Stimulated activated CD4-positive, alpha-beta T cell treated with anti-CD3 and anti-CD28 coated beads, Interleukin-1b, Interleukin-23, amount 100 ng/mL, for 1 hour (primary cell): ENCODE measurements at places on chromosomes 13 and 19.

DNA sequence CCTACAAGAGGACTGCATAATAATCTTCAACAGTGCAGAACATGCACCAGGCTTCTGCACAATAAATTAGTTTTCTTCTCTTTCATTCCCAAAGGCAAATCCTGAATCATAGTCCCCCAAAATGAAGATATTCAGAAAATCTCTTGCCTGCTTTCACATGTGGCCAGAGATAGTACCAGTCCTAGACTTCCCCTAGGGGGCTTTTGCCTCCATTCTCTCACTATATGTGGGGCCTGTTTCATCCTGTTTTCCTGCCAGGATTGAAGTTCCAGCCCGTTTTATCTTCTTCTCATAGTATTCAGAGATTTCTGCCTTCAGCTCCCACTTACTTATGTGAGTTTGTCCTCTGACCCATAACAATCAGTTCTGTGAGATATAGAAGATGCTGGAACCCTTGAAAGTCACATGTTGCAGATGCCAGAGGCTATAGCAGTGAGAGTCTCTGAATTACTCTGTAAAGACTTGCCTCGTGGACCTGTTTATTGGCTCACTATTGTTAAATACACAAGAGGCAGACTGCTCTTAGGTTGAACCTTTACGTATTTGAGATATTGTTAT, 421.9 kb upstream of the PCDH9 start:
- DNase-seq: no peak

DNA sequence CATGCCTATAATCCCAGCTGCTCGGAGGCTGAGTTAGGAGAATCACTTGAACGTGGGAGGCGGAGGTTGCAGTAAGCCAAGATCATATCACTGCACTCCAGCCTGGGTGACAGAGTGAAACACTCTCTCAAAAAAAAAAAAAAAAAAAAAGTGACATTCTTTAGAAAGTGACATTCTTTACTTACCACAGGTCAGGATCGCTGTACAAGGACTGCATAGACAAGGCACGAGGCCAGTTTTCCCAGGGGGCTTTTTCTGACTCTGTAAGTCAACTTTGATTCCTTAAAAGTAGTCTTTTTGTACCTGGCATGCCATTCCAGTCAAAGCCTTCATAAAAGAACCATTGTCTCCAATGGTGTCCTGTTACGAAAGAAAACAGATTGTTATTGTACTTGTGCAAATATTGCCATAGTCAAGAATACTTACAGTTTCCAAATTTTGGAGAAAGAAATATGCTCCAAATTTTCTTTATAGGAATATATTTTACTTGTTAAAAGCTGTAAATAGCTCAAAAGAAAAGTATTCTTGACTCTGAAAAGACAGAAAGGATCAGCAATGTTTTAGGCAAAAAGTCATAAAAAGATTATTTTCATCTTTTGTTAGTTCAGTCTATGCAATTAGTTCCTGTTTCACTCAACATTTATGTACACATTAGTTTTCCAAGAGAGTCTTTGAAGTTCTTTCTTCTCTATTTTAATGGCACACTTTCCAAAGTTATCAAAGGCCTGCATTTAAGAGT, 39.3 kb downstream of the CEACAM1 start:
- no peak for DNase-seq

DNA sequence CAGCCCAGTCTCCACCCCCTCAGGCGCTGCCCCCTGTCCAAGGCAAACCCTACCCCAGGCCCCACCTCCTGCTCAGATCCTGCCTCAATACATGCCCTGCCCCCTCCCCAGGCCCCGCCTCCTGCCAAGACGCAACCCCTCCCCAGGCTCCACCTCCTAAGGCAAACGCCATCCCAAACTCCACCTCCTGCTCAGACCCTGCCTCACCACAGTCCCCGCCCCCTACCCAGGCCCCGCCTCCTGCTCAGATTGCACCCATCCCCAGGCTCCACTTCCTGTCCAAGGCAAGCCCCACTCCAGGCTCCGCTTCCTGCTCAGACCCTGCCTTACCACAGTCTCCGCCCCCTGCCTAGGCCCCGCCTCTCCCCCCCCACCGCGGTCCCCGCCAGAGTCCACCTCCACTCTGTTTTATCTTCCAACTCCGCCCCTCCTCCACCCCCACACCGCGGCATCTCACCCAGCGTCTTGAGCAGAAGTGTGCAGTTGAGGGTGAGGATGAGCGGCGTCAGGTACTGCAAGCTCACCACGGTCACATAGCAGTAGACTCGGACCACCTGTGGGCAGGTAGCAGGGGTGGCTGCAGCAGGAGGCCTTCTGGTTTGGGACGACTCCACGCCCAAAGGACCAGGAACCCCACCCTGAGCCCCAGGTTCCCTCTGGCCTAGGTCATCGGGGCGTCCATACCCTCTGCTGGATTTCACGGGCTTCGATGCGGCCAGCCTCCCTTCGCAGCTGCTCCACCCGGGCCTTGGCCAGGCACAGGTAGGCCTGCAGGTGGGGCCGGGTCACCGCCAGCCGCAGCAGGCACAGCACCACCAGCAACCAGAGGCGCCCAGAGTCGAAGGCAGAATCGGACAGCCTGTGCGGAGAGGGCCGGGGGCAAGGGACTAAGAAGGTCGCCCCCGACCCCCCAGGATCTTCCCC, 17.7 kb downstream of the TMEM161A start:
- no peak for DNase-seq

- no peak for DNase-seq
These were observed 12.4 kb upstream of the USE1 start for GRCh38 chr19:17202713-17203112.

DNA sequence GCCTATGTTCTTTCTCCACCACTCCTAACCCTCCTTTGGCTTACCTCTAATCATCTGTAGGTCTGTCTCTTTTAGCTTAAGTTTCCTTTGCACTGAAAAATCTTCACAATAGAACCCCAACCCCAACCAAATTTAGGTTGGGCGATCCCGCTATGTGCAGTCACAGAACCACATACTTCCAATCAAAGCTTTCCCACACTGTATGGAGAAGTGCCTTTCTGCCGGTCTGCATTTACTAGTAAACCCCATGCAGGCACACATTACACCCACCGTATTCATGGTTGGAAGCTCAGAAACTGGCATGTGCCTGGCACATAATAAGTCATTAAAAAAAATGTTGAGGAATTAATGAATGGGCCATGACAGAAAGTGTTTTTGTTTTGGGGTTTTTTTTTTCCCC, 158.4 kb downstream of the KLF12 start:
- no peak for DNase-seq

- DNase-seq: no peak
These were observed 3.4 kb downstream of the EBI3 start for GRCh38 chr19:4232614-4233281.

DNA sequence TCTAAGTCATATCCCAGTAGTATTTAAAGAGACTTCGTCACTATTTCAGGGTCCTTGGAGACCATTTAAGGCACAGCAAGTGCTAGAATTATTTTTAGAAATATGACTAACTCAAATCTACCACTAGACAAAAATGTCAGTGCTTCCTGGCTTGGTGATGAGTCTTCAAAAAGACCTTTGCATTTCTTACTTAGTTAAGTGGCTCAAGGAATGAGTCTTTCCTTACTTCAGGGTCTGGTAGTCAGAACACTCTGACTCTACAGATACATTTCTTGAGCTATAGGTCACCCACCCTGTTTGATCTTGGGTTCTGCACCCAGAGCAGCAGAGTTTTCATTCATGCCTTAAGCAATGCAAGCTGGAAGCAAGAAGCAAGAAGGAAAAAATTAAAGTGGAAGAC, 191.0 kb upstream of the HTR2A start:
- no peak for DNase-seq

GRCh38 chr13:106008540-106008939, 526.9 kb downstream of the EFNB2 start:
- no peak for DNase-seq

DNA sequence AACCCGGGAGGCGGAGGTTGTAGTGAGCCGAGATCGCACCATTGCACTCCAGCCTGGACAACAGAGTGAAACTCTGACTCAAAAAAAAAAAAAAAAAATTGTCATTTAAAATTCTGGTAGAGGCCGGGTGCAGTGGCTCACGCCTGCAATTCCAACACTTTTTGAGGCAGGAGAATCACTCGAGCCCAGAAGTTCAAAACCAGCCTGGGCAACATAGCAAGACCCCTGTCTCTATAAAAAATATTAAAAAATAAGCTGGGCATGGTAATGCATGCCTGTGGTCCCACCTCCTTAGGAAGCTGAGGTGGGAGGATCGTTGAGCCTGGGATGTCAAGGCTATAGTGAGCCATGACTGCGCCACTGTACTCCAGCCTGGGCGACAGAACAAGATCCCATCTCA, 6.2 kb downstream of the NUCB1 start:
- no peak for DNase-seq

GRCh38 chr19:27657271-27658051, 1555.5 kb downstream of the UQCRFS1 start:
- DNase-seq: no peak

DNA sequence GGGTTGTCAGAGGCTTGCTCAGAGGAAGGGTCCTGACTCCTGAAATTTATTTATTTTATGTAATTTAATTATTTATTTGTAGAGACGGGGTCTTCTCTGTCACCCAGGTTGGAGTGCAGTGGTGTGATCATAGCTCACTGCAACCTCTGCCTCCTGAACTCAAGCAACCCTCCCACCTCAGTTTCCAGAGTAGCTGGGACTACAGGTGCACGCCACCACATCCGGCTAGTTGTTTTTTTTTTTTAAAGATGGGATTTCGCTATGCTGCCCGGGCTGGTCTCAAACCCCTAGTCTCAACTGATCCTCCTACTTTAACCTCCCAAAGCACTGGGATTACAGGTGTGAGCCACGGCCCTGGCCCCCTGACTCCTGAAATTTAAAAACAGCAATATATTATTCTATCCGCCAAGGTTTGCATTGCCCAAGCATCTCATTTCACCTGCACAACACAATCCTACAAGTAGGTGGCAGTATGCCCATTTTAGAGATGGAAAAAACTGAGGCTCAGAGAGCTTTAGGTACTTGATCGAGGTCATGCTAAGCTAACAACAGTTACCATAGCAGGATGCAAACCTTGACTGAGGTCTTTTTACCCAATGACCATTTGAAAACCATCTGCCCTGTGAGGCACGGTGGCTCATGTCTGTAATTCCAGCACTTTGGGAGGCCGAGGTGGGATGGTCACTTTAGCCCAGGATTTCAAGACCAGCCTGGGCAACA, 18.1 kb downstream of the ARHGEF18 start:
- no peak for DNase-seq

- DNase-seq: no peak
These were observed 3.9 kb upstream of the PRX start for GRCh38 chr19:40416918-40417642.

- DNase-seq: no peak
These were observed 949.6 kb upstream of the SLC10A2 start for GRCh38 chr13:104015646-104016396.

DNA sequence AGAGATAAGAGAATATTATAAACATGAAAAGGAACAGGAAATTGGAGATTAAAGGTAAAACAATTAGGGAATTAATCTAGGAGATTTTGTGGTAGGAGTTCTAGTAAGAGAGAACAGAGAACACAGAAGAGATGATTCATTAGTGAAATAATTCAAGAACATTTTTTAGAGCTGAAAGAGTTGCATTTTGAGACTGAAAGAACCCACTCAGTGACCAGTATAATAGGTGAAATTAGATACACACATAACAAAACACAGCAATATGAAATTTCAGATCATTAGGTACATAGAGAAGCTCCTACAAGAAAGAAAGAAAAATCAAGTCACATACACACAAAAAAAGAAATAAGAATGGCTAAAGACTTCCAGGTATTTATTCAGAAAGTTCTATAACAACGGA, 144.0 kb downstream of the CYSLTR2 start:
- no peak for DNase-seq

DNA sequence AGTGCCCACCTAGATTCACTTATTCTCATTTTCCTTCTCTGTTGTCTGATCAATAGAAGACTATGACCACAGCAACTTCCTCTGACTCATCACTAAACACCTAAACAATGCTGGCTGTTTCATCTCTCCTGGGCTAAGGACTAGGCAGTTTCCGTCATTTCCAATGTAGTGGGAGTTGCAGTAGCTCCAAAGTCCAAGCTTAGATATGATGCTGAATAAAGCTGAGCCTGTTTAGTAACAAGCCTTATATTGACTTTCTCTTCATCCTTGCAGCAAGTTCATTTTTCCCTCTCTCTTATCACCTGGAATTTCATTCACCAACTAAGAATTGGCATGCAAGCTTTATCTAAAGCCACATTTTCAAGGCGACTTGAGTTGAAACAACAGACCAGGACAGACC, 53.5 kb upstream of the PCDH9 start:
- no peak for DNase-seq

- no peak for DNase-seq
These were observed 802.3 kb upstream of the ARGLU1 start for GRCh38 chr13:107370015-107370785.

- DNase-seq: no peak
These were observed 140.2 kb upstream of the MIR17HG start for GRCh38 chr13:91207261-91207660.

DNA sequence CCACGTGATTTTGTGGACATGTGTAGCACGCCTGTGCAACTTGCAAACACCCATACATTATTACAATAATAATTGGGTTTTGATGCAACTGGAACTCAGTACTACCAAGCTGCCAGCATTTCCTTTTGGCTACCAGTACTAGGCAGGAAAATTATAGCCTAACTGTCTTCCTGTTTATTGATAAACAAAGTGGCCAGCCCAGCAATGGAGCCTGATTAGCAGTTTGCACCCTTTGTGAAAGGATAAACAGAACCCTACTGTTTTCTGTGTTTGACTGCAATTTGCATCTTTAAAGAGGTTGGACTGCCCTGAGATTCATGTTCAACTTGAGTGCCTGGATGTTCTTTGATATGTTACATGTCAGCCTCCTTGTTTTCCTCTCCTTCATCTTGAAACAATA, 173.9 kb downstream of the ZIC5 start:
- DNase-seq: no peak

DNA sequence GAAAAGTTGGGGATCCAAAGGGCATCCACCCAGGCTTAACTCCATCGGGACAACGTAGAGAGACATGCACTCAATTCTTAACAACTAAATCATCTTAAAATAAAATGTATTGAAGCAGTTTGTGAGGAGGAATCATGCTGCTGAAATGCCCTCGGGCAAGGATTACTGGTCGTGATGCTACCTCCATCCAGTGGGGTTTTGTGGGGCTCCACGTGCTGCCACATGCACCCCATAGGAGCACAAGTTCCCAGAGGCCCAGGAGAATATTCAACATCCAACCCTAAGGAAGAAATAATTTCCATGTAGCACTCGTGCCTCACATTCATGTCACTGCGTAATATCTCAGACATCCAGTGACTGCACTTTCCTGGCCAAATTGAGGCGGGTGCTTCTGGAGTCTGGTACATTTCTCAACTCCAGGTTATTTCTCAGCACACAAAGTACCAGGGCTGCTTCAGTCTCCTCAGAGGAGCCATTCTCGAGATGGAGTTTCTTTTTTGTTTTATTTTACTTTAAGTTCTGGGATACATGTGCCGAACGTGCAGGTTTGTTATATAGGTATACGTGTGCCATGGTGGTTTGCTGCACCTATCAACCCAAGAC, 429.8 kb downstream of the FOXO1 start:
- DNase-seq: no peak
